ENCODE measurements at places on chromosomes 11 and 22.
A peak's percentile ranks its signal among the peaks of the same experiment; 100 is the strongest.

DNA sequence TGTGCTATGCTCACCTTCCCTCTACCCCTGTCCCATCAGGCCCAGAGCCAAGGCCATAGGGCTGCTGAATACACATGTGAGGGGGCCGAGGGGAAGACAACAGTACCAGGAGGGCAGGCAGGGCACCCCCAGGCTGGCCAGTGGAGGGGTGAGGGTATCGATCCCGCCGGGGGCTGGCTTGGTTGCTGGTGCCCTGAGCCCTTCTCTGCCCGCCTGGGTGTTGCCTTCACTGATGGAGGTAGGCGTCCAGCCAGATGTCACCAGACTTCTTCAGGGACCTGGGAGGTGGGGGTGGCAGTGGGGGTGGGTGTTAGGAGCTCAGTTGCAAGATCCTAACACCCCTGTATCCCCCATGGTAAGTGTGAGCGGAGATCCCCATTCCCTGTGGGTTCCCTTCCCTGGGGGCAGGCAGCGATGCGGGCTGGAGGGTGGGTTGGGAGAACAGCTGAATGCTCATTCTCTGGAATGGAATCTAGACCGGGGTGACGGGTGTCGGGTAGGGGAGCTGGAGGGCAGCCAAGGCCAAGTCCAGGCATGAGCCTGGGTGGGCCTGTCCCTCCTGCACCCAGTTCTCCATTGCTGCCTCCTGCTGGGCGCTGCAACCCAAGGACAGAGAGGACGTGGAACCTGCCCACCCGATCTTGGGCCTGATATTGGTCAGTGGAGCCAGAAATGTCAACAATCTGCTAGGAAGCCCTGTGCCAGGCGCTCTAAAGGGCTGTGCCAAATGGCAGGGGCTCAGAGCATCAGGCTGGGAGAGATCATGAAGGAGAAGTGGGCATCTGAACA lies 17.6 kb downstream of the FADS3 start:
- DNase-seq = no peak

- no peak for DNase-seq
These were observed 21.2 kb downstream of the FAT3 start for GRCh38 chr11:92245700-92246271.

GRCh38 chr11:64563966-64564365 lies 27.1 kb upstream of the SLC22A12 start:
- DNase-seq = no peak

DNA sequence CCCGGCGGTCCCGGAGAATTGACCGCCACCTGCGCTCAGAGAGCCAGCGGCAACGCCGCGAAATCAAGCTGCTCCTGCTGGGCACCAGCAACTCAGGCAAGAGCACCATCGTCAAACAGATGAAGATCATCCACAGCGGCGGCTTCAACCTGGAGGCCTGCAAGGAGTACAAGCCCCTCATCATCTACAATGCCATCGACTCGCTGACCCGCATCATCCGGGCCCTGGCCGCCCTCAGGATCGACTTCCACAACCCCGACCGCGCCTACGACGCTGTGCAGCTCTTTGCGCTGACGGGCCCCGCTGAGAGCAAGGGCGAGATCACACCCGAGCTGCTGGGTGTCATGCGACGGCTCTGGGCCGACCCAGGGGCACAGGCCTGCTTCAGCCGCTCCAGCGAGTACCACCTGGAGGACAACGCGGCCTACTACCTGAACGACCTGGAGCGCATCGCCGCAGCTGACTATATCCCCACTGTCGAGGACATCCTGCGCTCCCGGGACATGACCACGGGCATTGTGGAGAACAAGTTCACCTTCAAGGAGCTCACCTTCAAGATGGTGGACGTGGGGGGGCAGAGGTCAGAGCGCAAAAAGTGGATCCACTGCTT lies 25.5 kb downstream of the GNAZ start:
- DNase-seq = no peak

DNA sequence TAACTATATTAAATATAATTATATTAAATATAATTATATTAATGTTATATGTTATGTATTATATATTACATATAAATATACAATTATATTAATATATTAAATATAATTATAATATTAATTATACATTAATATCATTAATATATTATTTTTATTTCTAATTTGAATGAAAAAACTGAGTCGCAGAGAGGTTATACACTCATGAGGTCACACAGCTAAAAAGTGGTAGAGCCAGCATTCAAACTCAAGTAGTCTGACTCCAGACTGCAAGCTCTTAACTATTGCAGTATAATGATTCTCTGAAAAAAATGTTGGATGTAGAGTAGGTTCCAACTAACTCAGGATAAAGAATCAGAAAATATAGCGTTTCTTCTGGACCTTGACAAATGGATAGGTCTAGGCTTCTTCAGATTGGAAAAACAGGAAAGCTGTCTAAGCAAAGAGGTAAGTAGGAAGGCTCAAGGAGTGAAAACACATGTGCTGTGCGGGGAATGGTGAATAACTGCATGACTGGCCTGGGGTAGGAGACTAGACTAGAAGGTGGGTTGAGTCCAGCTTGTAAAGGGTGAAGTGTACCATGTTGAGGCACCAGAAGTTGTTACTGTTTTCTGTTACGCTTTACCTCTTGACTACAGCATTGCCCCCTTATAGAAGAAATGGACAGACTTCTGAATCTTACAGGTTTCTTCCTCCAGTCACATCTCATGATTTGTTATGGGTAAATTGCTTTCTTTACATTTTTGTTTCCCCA lies 80.3 kb downstream of the TRIM44 start:
- DNase-seq = no peak

DNA sequence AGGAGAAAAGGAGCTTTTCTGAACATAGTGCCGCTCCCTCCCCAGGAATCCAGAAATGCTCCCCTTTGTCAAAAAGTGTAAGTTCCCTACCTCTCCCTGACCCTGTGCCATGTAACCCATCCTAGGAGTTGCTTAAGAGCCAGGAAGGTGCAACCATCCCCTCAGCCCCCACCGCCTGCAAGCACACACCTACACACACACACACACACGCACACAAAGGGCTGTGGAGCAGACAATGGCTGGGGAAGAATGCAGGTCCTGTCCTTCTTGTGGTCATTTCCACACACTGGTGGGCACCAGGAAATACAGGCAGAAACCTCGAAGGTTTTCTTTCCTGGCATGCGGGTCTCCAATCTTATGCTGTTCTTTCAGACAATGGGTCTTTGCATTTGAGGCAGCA lies 1.2 kb downstream of the P2RX3 start:
- no peak for DNase-seq

GRCh38 chr11:59158206-59159068 lies 13.5 kb upstream of the DTX4 start:
- peak; percentile 70 for DNase-seq

DNA sequence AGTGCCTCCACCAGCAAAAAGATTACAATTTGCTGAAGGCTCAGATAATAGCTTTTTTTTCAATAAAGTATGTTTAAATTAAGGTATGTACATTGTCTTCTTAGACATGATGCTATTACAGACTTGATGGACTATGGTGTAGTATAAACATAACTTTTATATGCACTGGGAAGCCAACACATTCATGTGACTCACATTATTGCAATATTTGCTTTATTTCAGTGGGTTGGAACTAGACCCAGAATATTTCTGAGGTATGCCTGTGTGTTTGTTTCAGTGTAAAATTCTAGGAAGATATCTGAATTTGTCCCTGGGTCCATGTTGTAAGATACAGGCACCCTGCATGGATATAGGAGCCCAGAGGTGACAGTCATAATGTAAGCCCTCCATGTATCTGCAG lies 120.0 kb upstream of the BDNF start:
- DNase-seq = no peak

DNA sequence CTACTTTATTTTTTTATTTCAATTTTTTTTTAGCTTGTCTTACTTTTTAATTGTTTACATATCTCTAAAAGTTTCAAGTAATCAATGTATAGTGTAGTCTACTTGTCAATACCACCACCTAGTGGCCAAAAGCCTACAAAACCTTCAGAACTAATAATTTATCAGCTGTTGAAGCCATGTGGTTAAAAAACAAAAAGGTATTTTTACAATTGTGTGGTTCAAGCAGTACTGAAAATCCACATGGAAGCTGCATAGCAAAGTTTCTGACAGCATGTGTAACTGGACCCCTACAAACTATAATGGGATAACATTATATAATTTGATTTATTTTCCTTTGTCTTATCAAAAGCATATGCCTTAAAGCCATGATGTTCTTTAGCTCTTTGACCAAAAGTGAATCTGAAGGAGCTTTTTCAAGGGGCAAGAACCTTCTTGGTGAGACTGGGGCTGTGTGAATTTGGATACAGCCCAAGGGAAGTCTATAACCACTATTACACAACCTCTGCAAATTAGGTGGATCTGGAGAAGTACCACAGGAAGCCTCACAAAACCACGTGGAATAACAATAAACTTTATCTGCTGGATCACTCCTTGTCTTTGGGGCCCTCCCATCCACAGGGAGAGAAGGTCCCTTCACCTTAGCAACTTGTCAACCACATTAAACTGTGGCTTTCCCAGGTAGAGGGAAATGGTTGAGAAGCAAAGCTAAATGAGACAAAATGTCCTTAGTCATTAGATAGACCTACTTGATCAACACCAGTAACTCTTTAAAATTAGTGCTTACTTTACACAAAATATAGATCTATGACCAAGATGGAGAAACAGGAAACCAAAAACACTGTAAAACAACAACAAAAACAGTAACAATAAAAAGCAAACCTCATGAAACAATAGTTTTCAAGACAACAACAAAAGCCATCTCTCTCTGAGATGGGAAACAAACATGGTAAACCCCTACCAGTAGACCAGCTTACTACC lies 9.9 kb downstream of the NARS2 start:
- DNase-seq = peak; percentile 58

- DNase-seq = no peak
These were observed 26.3 kb downstream of the MEI1 start for GRCh38 chr22:41725510-41726110.

DNA sequence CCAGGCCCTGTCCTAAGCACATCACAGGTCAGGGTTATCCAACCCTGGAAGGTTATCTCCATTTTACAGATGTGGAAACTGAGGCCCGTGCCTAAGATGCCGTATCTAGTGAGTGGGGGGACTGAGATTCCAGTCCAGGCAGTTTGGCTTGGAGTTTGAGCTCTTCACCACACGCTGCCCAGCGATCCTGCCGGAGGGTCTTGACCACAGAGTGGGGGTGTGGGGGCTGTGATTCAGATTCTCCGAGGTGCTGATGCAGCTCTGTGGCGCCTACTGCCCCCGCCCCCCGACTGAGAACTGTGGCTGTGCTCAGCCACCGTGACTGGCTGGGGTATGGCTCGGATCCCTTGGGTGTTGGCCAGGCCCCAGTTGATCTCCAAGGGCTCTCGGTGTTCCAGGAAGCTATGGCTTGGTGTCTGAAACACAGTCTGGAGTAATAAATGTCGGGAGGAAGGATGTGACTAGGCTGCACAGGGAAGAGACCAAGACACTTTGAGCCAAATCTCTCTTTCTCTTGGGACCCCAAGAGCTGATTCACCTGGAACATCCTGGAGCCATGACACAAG lies 60.6 kb upstream of the RASD2 start:
- DNase-seq = no peak

GRCh38 chr11:11998091-11998781 lies 10.2 kb downstream of the DKK3 start:
- DNase-seq = no peak

- DNase-seq = no peak
These were observed 15.3 kb upstream of the SLC25A1 start for GRCh38 chr22:19193879-19194278.

- DNase-seq = no peak
These were observed 205.8 kb upstream of the PDGFD start for GRCh38 chr11:104369761-104370160.

GRCh38 chr11:57675176-57675941 lies 7.4 kb downstream of the ZDHHC5 start:
- peak; percentile 24 for DNase-seq

GRCh38 chr22:30116362-30117117 lies 36.3 kb downstream of the HORMAD2 start:
- DNase-seq = peak; percentile 3

DNA sequence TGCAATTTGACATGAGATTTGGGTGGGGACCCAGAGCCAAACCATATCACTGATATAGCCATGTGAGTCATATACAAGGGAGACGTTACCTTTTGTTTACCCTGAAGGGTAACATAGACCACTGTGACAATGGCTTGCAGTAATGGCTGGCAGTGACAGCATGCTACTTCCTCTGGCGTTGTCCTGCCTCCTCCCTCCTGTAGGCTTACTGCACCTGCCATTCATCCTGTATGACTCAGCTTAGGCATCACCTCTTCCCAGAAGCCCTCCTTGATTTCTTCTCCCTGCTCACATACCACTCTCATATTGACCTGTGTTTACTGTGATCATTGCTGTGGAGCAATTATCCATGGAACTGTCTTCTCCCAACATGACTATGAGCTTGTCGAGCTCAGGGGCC lies 12.0 kb upstream of the PVALB start:
- no peak for DNase-seq

DNA sequence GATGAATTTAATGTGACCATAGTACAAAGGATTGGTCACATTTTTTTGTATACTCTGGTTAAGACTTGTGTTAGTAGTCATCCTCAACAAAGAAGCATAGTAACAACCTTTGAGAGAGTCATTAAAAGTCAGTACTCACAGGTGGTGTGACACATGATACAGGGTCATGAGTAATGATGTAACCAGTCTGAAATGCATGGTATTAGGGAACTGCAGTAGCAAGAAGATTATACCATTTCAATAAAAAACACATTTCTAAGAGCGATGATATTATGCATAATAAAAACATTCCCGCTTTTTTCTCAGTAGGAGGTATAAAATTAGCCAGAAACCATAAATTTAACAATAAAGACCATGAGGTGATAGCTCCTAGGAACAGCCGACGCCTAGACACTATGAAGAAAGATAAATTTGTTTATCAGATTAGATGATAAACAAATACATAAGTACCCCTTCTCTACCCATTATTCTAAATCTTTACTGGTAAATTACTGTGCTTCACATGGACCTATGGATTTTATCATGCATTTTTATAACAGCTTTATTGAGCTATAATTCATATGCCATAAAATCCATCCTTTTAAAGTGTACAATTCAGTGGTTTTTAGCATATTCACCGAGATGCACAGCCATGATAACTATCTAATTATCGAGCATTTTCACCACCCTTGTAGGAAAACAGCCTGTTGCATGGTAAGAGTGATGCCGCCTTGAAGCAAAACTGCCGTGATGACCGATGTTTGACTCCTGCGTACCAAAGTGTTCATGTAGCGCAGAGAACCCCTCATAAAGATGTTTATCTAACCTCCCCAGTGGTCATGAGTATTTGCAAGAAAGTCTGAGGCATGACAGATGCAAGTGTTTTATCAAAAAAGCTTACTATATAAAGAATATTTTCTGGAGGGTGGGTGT lies 41.8 kb downstream of the TMPRSS5 start:
- DNase-seq = peak; percentile 53

- DNase-seq = no peak
These were observed 217.5 kb downstream of the DDX10 start for GRCh38 chr11:108882211-108882831.

DNA sequence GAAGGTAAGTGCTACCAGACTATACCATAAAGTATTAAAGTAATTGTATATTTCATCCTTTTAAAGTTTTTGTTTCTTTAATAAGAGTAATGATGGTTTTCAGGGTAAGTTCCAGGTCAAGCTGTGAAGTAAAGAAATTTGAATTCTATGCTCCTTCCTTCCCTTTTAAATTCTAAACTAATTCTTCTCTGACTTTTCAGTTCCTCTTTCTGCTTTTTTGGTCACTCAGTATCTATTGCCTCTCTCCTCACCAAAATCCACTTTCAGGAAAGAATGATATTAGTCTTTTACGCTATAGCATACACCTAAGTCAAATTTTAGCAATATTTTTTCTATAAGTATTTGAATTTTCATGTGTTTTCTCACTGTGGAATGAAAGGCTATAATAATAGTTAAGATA lies 8.2 kb downstream of the MMP8 start:
- DNase-seq = no peak

- DNase-seq = no peak
These were observed 17.8 kb upstream of the TTC12 start for GRCh38 chr11:113296447-113297205.

All from NCI-H510A treated with DMSO at 0.1 percent for 48 hours (cell line).